CD14-positive monocyte (primary cell): ENCODE measurements at places on chromosomes 3 and 15.

- no peaks in the 10 kb centered on the region for H3K27me3 ChIP-seq
- no peaks in the 10 kb centered on the region for H3K36me3 ChIP-seq
- no peaks in the 10 kb centered on the region for H3K4me1 ChIP-seq
- H3K27ac ChIP-seq: no peak overlapping the region
- H3K4me3 ChIP-seq: no peak overlapping the region
Measured at GRCh38 chr3:39960515-39961191, 151.2 kb downstream of the MYRIP start.

DNA sequence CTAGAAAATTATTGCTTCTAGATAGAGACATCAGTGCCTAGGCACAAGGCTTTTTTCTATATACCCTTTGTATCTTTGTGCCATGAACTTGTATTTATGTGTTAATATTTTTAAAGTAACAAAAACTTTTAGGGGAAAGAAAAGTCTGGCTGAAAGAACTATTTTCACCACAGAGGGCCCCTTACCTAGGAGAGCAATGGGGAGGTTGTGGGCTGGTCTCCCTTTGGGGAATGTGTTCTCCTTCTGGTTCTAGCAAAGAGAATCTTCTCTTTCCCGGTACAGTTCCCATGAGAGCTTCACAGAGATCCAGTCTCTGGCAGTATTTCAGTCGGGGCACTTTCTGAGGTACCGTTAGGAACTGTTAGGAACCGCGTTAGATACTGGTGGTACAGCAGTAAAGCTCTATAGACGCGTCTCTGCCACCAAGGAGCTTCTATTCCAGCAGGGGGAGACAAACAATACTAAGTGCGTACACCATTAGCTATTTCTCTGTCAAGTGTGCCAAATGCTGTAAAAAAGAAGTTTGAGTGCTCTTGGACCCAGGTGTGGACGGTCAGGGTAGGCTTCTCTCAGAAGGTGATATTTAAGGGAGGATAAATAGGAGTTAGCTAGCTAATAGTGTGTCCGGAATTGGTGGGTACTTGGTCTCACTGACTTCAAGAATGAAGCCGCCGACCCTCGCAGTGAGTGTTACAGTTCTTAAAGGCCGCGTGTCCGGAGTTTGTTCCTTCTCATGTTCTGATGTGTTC, 4.6 kb upstream of the EPB42 start:
- no peaks in the 10 kb centered on the region for H3K36me3 ChIP-seq
- DNase-seq: peak; percentile 41
- no peaks in the 10 kb centered on the region for H3K27me3 ChIP-seq
- no peaks in the 10 kb centered on the region for H3K4me1 ChIP-seq

- H3K4me3 ChIP-seq: no peak overlapping the region
- no peak overlapping the region for H3K27ac ChIP-seq
- peaks cover 2% of the 10 kb centered on the region for H3K27me3 ChIP-seq
- DNase-seq: no peak
- H3K36me3 ChIP-seq: no peaks in the 10 kb centered on the region
- no peaks in the 10 kb centered on the region for H3K4me1 ChIP-seq
Measured at GRCh38 chr15:71708051-71708429, 102.3 kb upstream of the NR2E3 start.

- H3K4me1 ChIP-seq: no peaks in the 10 kb centered on the region
- no peak for DNase-seq
- no peaks in the 10 kb centered on the region for H3K36me3 ChIP-seq
- no peak overlapping the region for H3K4me3 ChIP-seq
Measured at GRCh38 chr3:154482507-154482906, 52.5 kb upstream of the GPR149 start.

- H3K4me3 ChIP-seq: no peak overlapping the region
- H3K4me1 ChIP-seq: no peaks in the 10 kb centered on the region
- no peak for DNase-seq
- no peaks in the 10 kb centered on the region for H3K27me3 ChIP-seq
- no peak overlapping the region for H3K27ac ChIP-seq
Measured at GRCh38 chr3:145188079-145188770, 972.8 kb downstream of the PLOD2 start.

DNA sequence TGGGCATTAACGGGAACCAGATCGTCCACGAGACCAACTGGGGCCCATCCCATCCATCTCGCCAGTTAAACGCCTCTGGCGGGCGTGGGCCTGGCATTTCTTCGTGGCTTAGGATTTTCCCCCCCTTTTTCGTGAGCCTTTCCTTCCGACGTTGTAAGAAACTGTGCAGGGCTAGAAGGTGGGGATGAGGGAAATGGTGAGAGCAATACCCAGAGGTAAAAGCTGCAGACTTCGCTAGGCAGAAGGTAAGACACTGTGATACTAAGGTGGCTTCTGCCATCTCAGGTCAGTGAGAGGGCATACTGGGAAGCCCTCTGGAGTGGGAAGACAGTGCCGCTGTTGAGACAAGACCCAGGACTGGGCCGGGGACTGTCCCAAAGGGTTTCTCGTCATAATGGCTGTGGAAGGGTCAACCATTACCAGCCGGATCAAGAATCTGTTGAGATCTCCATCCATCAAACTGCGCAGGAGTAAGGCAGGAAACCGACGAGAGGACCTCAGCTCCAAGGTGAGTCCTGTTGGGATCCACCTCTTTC, 666 bp downstream of the MAPKBP1 start:
- no peak for DNase-seq
- peak overlapping the region; percentile 81 for H3K27ac ChIP-seq
- H3K36me3 ChIP-seq: peaks cover 2% of the 10 kb centered on the region
- peaks cover 28% of the 10 kb centered on the region for H3K4me1 ChIP-seq
- no peaks in the 10 kb centered on the region for H3K27me3 ChIP-seq

GRCh38 chr3:33482111-33482521, 41.9 kb upstream of the UBP1 start:
- H3K36me3 ChIP-seq: no peaks in the 10 kb centered on the region
- no peaks in the 10 kb centered on the region for H3K27me3 ChIP-seq
- no peak overlapping the region for H3K4me3 ChIP-seq

DNA sequence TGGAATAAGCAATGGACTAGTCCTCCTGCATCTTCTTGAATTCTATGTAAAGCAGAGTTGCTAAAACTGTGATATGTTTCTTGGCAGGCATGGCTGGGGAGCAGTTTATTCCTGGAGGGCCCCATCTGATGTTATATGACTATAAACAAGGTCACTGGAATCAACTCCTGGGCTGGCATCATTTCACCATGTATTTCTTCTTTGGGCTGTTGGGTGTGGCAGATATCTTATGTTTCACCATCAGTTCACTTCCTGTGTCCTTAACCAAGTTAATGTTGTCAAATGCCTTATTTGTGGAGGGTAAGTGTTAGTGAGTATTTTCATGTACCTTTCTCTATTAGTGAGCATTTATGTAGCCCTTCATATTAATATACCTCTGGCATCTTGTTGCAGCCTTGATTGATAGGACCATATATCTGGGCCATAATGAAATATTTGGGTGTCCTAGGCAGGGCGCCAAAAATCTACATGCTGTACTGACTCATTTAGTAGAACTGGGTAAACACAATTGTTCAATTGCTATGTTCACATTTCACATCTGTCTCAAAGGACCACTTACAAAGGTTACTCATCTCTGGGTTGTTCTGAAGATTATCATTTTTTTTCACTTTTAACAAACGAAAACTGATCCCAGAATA, 52.6 kb upstream of the ADGRG7 start:
- peaks cover 22% of the 10 kb centered on the region for H3K4me1 ChIP-seq
- DNase-seq: peak; percentile 13
- no peak overlapping the region for H3K27ac ChIP-seq
- H3K27me3 ChIP-seq: no peaks in the 10 kb centered on the region
- H3K36me3 ChIP-seq: no peaks in the 10 kb centered on the region
